SK-N-DZ (cell line): ENCODE measurements at places on chromosomes 1 and 21.

DNA sequence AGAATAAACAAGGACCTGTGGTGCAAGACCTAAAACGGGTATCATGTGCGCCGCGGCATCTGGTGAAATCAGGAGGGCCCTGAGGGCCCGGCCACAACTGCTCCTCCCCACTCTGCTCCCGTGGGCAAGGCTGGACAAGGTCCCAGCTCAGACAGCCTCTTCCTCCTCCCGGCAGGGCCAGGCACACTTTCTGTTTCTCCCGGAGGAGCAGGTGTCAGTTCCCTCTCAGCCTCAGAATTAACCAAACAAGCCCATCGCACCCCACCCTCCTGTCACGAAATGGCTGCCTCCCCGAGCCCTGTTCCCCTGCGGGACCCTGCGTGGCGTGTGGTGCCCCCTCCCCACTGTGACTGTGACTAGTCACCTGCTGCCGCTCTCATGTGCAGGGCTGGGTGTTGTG, 15.2 kb downstream of the PTTG1IP start:
- no peak for DNase-seq

DNA sequence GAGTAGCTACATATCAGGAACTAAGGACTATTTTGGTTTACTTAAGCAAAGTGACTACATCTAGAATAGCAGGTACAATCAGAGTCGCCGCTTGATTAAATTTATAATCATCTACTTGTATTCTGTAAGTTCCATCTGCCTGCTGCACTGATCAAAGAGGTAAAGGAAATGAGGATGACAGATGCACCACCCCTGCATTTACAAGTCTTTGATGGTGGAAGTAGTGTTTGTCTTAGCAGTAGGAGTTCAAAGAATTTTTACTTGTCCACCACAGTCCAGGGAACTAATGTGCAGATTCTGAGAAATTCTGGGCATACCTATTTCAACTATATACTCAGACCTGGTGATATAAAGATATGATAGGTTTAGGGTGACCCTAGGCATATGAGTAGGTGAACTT, 184.1 kb upstream of the IVNS1ABP start:
- no peak for DNase-seq

DNA sequence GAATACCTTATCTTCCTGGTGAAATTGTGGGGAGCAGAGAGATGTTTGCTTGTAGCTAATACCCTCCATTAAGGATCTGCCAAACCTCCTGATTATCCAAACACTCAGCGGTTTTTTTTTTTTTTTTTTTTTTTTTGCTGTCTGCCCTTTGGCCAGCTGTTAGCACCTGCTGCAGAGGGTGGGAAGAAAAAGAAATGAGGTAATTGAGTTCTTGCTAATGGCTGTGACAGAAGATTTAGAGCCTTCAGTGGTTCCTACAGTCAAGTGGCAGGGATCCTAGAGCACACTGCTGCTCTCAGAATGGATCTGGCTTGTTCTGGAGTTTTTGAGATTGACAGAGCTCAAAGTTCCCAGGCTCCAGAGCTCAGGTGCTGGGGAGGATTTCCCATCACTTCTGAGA, 342.5 kb downstream of the DISC1 start:
- DNase-seq, result no peak

GRCh38 chr1:171741872-171742576, at the start of gene VAMP4:
VAMP4 (minus strand) TSS chr1:171742065; CDS start chr1:171738414, 3,651 bp downstream.
- DNase-seq, result peak; percentile 84
